Liver (tissue), 10 donors: ENCODE measurements at places on chromosomes 4 and X.

DNA sequence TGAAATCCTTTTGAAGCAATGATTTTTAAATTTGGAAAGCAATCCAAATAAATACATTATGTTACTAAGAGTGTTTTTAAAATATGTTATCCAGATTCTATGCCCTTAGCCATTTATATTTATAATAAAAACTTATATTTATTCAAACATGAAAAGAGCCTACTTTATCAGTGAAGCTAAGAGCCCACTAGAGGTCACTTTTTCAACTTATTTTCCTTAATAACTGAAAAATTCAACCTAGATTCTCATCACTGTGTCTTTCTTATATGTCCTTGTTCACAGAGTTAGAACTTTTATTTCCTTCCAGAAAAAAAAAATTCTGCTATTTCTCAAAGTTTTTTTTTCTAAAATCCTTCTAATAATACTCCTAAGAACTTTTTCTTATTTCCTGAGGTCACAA, 23.9 kb downstream of the PRDM8 start:
- no peak for DNase-seq

- no peak for DNase-seq
Measured at GRCh38 chr4:141643557-141643956, 7.2 kb downstream of the IL15 start.

DNA sequence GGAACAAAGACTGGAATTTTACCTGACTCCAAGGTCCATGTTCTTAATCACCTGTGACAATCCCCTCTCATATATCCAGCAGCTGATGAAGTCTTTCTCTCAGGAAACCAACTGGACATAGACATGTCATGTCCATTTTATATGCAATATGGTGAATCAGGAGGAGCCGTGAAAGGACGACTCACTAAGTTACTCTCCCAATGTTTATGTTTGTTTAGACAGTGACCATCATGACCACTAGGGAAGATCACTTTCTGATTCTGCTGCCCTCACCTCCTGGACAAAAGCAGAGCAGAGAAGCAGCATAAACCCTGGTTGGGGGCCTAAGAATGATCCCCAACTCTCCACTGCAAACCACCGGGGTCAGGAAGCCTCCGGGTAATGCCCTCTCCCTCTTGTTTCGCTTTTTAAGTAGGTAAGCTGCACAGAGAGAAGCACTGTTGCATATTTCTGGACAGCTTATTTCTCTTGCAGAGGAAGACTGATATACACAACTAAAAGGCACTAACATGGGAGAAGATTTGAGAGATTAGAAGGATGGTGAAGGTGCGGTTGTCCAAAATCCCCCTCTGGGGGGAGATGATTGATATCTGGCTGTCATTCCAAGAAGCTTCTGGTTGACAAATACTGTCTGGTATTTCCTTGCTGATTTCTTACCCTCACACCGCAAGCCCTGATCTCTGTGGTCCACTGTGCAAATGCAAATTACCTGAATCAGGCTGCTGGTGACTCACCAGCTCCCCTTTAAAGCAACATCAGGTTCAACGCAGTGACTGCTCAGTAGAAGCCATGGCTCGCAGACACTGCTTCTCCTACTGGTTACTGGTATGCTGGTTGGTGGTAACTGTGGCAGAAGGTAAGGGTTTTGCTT, at the start of gene ODAPH:
Gene ODAPH, plus strand, starts transcription at position 773 of the 871 bp plus-strand sequence. Its CDS starts 17 bp downstream, at position 790.
- no peak for DNase-seq

GRCh38 chrX:111180750-111181240, 84.8 kb downstream of the PAK3 start:
- DNase-seq = no peak

DNA sequence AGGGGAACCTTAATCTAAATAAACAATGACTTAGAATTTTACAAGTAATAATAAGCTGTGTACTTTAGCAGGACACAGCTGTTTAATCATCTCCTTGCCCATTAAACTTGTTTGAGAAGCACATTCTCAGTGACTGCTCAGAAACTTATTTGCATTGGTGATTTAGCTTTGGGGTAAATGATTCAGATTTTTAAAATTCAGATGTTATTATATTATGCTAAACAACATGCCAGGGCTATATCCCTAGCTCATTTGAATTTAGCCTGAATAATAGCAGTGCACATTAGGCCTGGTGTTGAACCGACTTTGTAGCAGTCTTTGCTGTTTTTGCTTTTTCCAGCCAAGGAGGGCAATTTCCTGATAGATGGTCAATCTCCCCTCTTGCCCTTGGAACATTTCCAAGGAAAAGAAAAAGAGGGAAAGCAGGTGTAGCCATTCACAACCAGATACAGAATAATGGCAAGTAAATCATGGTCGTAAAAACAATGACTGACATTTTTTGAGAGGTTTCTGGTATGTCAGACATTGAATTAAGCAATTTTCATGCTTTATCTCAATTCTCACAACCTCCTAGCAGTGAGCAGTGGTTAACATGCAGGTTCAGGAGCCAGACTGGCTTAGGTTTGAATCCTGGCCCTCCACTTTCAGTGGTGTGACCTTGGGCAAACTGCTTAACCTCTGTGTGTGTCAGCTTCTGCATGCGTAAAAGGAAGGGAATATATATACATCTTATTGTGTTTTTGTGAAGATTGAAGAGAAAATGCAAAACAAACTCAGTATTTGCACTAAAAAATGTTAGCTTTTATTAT, 16.8 kb downstream of the ARHGEF38 start:
- no peak for DNase-seq
